Nasal cavity respiratory epithelium epithelial cell of viscerocranial mucosa (primary cell): ENCODE measurements at places on chromosomes 3 and 15. TPM values are rescaled to one million over a fixed set of nuclear protein-coding genes. Genes with fewer than 3 reads are reported as not detected.

Gene TGM4
- 0.28 and 0.34 TPM in 2 replicates for total RNA-seq

Gene GASK1A
- total RNA-seq: 0.50 and 1.4 TPM in 2 replicates

Gene C3orf85
- not detected in 2 replicates for total RNA-seq

Gene ARF4
- total RNA-seq: 123 and 130 TPM in 2 replicates

Gene CPLX3
- not detected in 2 replicates for total RNA-seq

Gene IL17RE
- 1.4 and 4.0 TPM in 2 replicates for total RNA-seq

Gene LMOD3
- not detected in 2 replicates for total RNA-seq

Gene ADIPOQ
- total RNA-seq: not detected in 2 replicates

Gene SAXO2
- 0.68 and 3.1 TPM in 2 replicates for total RNA-seq

Gene C2CD4B
- under 0.01 and 0.28 TPM in 2 replicates for total RNA-seq

Gene GABRR3
- not detected in 2 replicates for total RNA-seq

Gene CHL1
- total RNA-seq: 2.2 TPM in 1 of 2 replicates, not detected in the other

Gene HRG
- not detected in 2 replicates for total RNA-seq

Gene CELF6
- 0.21 TPM in 1 of 2 replicates, not detected in the other for total RNA-seq

Gene CCR8
- total RNA-seq: not detected in 2 replicates

Gene MAP2K5
- 4.8 and 11.7 TPM in 2 replicates for total RNA-seq

Gene FXR1
- 121 and 197 TPM in 2 replicates for total RNA-seq

Gene THSD4
- 27.7 and 49.5 TPM in 2 replicates for total RNA-seq

Gene FGF7
- total RNA-seq: under 0.01 and 0.07 TPM in 2 replicates

Gene EIF4G1
- total RNA-seq: 315 and 659 TPM in 2 replicates

Gene PSTPIP1
- total RNA-seq: 0.36 and 0.68 TPM in 2 replicates

Gene GNAT1
- not detected in 2 replicates for total RNA-seq

Gene PLCH1
- total RNA-seq: 0.14 and 0.34 TPM in 2 replicates

Gene PYGO1
- 0.34 and 2.8 TPM in 2 replicates for total RNA-seq

Gene LMAN1L
- 0.21 TPM in 1 of 2 replicates, not detected in the other for total RNA-seq

Gene PLA2G4E
- total RNA-seq: 0.14 and 2.4 TPM in 2 replicates

Gene ZIC1
- not detected in 2 replicates for total RNA-seq

Gene SLC38A3
- not detected in 2 replicates for total RNA-seq

Gene ACP3
- 0.34 and 5.0 TPM in 2 replicates for total RNA-seq

Gene HIGD2B
- total RNA-seq: not detected in 2 replicates

Gene DPPA2
- not detected in 2 replicates for total RNA-seq

Gene FBXL2
- 7.2 and 20.6 TPM in 2 replicates for total RNA-seq

Gene ZNF501
- total RNA-seq: 7.9 and 8.2 TPM in 2 replicates

Gene DUOXA2
- not detected in 2 replicates for total RNA-seq

Gene CFAP100
- not detected in 2 replicates for total RNA-seq

Gene SLC6A20
- total RNA-seq: 0.14 and 0.34 TPM in 2 replicates

Gene TGFBR2
- 26.7 and 62.1 TPM in 2 replicates for total RNA-seq

Gene SLC2A2
- total RNA-seq: not detected in 2 replicates

Gene OXTR
- 0.36 and 0.68 TPM in 2 replicates for total RNA-seq

Gene ST3GAL6
- 1.4 and 4.3 TPM in 2 replicates for total RNA-seq

Gene APH1B
- total RNA-seq: 4.0 and 4.1 TPM in 2 replicates

Gene PLA2G4B
- 6.6 and 17.1 TPM in 2 replicates for total RNA-seq

Gene C15orf40
- total RNA-seq: 7.8 and 11.6 TPM in 2 replicates
